Fibroblast of skin of right quadriceps (primary cell): ENCODE measurements at places on chromosomes 4 and X.

GRCh38 chr4:174281182-174281737 is 2.2 kb downstream of the FBXO8 start:
- no peak for DNase-seq

DNA sequence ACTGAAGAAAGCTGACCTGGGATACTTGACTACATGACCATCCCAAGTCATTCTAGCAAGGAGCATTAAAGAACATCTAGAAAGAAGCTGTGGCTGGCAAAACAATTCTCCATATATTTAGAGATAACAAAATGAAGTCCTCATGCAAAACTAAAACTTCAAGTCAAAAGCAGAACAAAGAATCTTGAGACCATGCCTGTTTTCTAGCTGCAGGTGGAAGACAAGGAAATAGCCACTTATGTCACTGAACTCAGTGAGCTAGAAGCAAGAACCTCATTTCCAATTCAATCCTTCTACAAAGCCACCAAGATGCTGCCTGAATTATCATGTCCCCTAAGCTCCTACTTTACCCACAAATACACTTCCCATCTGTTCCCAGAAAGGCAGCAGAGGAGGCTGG is 13.8 kb downstream of the USP46 start:
- no peak for DNase-seq

GRCh38 chr4:13980317-13981310 is 353.1 kb upstream of the BOD1L1 start:
- DNase-seq: peak; percentile 97

DNA sequence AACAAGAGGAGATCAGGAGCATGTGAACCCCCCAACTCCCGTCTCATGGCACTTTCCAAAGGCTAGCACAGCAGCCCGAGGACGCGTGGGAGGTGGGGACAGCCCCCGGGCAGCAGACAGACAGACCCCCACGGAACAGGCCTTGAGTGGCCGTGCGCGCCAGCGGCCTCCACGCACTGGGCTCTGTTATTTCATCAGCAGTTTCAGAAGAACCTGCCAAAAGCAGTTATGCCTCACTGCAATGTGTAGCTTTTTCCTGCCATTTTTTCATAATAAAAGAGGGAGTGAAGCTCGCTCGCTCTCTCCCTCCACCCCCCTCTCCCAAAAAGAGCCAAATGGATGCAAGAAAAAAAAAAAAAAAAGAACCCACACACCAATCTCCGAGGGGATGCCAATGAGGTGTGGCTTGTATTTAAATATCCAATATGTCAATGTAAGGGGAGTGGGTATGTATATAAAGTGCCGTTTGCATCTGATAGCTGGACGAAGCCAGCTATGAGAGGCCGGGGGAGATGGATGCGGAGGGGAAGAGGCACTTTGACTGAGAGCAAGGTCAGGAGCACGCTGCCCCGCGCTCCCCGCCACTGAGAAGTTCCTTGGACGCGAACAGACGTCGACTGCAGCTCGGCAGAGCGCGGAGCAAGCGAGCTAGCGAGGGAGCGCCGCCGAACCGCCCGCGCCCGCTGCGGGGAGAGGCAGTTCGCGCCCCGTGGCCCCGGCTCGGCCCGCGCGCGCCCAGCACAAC is at the start of gene FGF16:
Gene FGF16 (plus strand): TSS at position 482 of the 745 bp plus-strand sequence. CDS start 286 bp downstream, outside the sequence.
- no peak for DNase-seq

- peak; percentile 41 for DNase-seq
Observed at GRCh38 chrX:135484641-135485289, 35.7 kb upstream of the INTS6L start.

- DNase-seq: peak; percentile 59
Observed at GRCh38 chrX:13059637-13060499, 15.4 kb upstream of the FAM9C start.

- peak; percentile 40 for DNase-seq
Observed at GRCh38 chr4:20395160-20395773, 143.6 kb downstream of the SLIT2 start.

- no peak for DNase-seq
Observed at GRCh38 chr4:107006218-107006617, 29.9 kb downstream of the DKK2 start.

DNA sequence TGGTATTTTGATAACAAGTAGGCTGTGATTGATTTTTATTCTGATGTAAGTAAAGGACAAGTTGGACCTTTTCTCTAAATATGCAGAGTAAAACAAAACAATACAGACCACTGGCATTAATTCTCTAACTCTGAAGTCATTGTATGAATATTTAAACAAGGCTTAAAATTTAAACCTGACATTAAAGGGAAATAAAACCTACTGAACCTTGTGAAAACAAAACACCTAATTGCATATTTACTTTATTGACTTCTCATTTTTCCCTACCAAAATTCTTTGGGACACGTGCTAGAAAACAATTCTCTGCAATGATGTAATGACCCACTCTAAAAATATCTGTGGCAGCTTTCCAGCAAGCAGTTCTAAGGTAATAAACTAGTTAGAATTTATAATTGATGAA is 369.7 kb upstream of the TRAM1L1 start:
- DNase-seq: no peak

- DNase-seq: no peak
Observed at GRCh38 chr4:7487998-7488671, 53.4 kb upstream of the PSAPL1 start.

- no peak for DNase-seq
Observed at GRCh38 chrX:109831326-109831985, 98.4 kb upstream of the ACSL4 start.

DNA sequence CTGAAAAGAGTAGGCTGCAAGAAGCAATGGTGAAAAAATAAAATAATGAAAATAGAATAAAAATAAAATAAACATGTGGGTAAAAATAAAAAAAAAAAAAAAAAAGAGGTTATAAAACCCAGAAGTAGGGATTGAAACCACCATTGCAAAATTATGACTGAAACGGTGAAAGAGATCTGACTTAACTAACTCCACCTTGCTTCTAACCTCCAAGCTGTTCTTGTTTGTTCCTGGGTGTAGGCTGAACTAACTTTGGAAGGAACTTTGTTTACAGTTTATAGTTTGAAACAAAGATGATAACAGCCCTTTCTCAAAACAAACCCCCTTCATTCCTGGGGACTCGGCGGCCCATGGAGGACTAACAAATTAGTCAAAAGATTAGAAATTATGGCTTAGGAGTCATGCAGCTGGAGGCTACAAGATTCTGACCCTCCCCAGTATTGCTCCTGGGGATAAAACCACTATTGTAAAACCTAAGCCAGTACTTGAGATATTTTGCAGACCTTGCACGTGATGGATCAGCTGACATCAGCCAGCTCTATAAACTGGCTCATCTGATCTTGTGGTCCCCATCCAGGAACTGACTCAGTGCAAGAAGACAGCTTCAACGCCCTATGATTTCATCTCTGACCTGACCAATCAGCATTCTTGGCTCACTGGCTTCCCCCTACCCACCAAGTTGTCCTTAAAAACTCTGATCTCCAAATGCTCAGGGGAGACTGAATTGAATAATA is 30.4 kb downstream of the DDX60L start:
- peak; percentile 70 for DNase-seq
